T-helper 22 cell (primary cell): ENCODE measurements at places on chromosomes 1 and 21.

DNA sequence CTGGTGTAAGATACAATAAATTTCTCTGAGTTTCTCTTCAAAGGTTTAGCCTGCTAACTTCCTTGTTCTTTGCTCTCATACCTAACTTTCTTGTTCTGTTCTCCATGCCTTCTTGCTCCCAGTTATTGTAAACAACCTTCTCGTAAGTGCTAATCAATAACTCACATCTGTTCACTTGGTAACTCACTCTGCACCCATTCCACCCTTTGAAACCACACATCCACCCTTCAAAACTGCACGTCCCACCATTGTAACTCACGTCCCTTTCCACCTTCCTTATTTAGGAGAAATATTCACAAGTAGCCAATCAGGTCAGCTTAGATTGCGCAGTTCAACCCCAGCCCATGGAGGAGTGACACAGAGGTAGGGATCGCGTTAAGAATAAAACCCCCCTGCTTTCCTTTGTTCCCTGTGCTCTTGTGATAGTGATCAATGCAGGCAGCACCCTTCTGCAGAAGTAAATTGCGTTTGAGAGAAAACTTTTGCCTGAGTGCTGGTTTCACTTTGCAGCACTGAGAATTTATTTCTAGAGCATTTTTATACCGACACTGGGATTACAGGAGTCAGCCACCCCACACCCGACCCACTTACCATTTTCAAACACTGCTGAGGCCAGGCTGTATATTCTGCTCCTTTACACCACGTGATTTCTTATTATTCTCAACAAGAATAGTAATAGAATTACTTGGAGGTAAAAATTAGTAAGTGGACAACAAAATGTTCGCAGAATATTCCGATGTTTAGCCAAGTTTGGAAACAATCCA, 789.2 kb upstream of the RGS18 start:
- no peak for DNase-seq

- no peak for DNase-seq
Observed at GRCh38 chr1:31798433-31799195, 17.2 kb downstream of the SPOCD1 start.

- DNase-seq: no peak
Observed at GRCh38 chr1:161374373-161374772, 6.7 kb upstream of the CFAP126 start.

GRCh38 chr1:104196136-104196535, 446.4 kb downstream of the AMY1C start:
- DNase-seq: no peak

GRCh38 chr1:26854906-26855305, 8.0 kb upstream of the SFN start:
- no peak for DNase-seq

DNA sequence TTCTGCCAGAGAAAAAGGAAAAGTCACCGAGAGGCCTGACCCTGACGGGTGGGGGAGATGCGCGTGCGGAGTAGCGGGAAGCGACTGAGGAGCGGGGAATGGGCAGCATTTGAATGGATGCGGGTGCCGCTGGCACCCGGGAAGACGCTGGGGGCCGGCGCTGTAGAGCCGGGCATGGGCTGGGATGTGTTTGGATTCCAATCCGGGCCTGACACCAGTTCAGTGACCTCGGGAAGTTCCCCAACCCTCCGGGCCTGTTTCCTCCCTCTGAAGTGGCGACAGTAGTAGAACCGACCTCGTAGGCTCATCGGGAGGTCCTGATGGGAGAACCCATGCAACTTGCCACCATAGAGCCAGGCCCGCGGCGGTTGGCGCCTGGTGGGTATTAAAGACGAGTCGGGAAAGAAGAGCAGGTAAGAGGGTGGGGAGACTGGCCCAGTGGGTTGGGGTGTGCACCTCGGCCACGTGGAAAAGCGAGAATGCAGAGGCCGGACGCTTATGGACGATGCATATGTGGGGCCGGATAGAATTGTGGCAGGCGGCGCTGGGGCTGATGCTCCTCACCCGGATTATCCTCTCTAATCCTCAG, 642 bp upstream of the SLC16A1 start:
- peak; percentile 17 for DNase-seq

GRCh38 chr1:83905315-83905907, 93.5 kb downstream of the TTLL7 start:
- DNase-seq: no peak

DNA sequence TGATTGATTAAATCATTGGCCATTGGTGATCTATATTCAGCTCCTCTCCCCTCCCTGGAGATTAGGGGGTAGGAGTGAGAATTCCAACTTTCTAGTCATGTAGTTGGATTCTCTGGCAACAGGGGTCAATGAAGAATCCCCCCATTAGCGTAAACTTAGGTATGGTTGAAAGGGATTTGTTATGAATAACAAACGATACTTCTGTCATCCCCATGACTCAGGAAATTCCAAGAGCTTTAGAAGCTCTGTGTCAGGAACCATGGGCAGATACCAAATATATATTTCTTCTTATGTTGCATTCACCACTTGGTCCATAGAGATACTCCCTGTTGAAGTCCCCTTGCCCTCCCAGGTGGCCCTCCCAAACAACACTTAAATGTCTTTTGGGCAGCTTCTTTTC, 124.5 kb downstream of the DNM3 start:
- no peak for DNase-seq

DNA sequence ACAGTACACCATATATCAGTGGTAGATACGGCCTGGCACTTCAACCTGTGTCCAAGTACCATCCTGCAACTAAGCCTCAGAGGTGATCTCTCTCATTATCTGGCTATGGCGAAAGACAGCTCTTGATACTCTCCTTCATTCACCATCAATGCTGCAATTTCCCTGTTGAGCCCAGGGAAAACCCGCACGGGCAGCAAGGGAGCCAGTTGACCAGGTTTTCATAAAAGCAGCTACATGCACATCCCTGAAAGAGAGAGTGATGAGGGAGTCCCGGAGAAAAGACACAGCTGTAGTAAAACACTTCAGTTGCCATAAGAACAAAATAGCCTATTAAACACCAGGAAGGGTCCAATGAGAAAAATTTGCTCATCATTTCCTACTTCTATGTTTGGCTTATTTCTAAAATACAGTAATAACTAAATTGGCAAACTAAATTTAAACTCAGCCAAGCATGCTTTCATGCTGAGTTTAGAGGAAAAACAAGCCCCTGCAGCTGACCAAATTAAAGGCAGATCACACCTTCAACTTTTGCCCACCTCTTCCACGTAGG, 68.3 kb downstream of the CAPZB start:
- no peak for DNase-seq

DNA sequence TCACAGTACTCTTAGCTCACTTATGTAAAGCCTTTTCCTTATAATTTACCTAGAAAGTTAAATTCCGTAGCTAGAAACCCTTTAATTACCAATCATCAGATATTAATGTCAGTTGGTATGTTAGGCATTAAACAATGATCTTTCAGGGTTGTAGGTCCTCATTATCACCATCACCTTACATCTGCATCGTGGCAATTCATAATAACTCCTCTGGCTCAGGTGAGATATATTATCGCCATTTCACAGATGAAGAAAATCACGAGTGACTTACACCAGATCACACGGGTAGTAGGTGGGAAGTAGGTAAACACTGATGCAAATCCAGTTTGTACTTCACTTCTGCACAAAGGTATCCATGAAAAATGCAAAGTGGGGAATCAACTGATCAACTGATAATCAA, 639 bp downstream of the NUP133 start:
- DNase-seq: no peak

DNA sequence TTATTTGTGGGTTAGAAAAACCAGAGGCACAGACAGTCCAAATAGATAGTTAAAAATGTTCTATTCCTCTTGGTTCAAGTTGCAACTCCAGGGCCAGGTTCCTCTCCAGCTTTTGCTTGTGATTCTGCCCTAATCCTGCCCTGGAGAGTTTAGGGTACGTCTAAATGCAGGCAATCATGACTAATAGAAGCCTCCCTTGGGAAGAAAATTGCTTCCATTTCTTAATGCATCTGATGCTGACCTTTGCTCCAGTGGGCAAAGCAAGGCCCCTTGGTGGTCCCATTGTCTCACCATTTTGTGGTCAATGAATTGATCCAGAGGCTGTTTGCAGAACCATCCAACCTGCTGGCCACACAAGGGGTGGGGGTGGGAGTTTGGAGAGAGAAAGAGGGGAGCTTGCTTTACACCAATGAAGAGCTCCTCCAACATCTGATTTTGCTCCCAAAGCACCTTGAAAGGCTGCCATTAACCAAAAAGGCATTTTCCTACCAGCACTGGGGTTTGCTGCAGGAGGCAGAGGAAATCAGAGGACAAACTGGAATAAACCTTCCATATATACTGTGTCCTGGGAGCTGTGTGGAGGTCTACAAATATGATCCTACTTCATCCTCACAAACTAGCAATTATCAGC, 31.3 kb downstream of the C8B start:
- DNase-seq: no peak

DNA sequence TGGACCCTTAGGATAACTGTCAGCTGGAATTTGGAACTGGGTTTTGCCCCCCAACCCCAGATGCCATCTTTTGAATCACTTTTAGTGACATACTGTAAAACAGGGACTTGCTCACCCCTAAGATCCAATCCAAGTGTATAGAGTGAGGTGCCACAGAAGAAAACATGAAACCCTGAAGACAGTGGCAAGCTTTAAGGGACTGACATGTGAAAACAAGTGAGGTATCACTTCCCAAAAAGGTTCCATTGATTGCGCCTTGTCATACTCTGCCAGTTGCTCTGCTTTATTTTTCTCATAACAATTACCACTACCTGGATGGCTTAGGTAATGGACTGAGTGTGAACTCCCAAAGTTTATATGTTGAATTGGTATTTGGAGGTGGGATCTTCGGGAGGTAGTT, 115.6 kb downstream of the CSMD2 start:
- no peak for DNase-seq

- no peak for DNase-seq
Observed at GRCh38 chr1:63884486-63884885, 110.7 kb downstream of the ROR1 start.

- DNase-seq: no peak
Observed at GRCh38 chr21:31318971-31319370, 25.1 kb downstream of the TIAM1 start.

- no peak for DNase-seq
Observed at GRCh38 chr21:38227401-38227800, 29.4 kb upstream of the KCNJ15 start.

- DNase-seq: no peak
Observed at GRCh38 chr1:170720661-170721060, 56.7 kb downstream of the PRRX1 start.

GRCh38 chr21:24737296-24737850, 869.9 kb downstream of the MRPL39 start:
- DNase-seq: no peak

GRCh38 chr1:208510192-208510952, 266.2 kb upstream of the PLXNA2 start:
- DNase-seq: no peak

DNA sequence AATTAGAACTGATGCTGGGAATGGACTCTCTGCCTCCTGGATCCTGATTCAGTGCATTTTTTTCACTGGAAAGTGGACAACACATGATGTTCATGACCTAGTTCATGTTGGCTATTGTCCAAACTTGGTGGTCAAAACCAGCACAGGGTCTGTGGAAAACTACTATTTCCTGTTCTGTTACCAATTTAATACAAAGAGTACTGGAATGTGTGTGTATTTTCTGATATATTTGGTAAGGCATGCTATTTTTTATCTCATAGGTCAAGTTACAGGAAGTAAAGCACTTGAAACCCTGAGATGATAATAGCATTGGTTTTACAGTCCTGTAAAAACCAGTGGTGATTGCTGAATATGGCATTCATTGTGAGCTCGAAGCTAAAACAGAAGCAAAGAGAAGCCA, 89.9 kb downstream of the SGIP1 start:
- no peak for DNase-seq

GRCh38 chr1:15057834-15058233, 95.7 kb upstream of the TMEM51 start:
- no peak for DNase-seq

DNA sequence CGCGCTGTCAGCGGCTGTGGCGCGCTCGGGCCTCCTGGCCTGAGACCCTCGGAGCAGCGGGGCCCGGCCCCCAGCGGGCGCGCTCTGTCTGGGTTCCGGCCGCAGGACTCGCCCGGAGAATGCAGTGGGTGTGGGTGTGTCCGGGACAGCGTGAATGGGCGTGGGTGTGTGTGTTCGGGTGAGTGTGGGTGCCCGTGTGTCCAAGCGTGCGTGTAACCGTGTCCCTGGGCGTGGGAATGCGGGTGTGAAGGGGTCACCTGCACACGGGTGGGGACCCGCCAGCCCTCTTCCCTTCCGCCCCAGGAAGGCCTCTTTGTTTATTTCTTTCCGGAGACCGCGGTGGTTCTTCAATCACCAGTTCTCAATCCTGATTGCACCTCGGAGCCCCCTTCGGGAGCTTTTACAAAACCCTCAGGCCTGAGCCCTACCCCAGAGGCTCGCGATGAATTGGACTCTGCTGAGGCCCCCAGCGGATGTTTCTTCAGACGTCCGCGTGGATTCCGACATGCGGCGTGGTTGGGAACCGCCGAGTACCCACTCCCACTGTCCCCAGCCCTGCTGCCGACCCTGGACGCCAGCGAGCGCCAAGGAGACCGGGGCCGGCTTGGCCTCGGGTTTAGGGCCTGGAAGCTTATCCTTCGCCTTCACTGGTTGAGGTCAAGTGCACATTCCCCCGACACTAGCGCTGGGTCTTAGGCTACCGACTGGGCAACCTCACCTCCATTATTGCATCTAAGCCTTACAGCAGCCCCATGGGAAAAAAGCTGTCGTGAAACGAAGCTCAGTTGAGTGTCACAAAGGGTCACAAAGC, 19.3 kb downstream of the SERTAD4 start:
- no peak for DNase-seq

- DNase-seq: no peak
Observed at GRCh38 chr1:246324711-246325110, 182.4 kb downstream of the SMYD3 start.

GRCh38 chr1:84780000-84780716, 89.9 kb upstream of the SSX2IP start:
- DNase-seq: no peak

DNA sequence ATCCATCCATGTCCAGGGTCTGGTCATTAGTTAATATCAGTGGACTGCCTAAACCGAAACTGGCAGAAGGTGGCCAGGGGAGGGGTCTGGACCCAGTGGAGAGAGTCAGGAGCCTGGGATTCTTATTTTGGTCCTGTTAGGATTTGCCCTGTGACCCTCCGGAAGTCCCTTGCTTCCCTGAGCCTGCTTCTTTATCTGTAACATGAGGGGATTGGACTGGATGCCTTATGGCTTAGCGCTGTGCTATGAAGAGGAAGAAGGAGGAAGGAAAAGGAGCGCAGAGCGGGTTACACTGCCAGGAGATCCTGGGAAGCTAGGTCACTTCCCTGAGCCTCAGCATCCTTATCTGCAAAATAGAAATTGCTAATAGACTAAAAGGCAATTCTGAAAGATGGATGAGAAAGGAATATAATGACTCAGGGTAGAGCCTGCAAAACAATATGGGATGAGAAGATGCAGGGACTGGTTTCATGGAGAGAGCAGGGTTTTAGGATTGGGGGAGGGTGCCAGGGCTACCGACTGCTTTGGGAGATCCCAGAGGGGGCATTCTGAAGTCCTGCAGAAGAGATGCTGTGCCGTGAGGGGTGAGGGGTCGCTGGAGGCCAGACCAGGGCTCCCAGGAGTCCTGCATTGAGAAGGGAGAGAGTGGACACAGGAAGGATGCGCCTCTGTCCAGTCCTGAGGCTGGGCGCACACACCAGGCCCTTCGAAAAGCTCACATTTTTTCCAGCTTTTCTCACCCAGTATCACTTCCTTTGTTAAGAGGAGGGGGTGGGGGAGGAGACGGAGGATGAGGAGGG, 460 bp upstream of the ADORA1 start:
- no peak for DNase-seq
